ENCODE measurements at places on chromosomes 6 and 20.

- DNase-seq: no peak
Measured at GRCh38 chr6:129134535-129134934, 251.6 kb downstream of the LAMA2 start.

GRCh38 chr20:44943828-44944227 lies 16.4 kb downstream of the TOMM34 start:
- no peak for DNase-seq

GRCh38 chr6:65830151-65830550 lies 123.1 kb upstream of the EYS start:
- DNase-seq: no peak

DNA sequence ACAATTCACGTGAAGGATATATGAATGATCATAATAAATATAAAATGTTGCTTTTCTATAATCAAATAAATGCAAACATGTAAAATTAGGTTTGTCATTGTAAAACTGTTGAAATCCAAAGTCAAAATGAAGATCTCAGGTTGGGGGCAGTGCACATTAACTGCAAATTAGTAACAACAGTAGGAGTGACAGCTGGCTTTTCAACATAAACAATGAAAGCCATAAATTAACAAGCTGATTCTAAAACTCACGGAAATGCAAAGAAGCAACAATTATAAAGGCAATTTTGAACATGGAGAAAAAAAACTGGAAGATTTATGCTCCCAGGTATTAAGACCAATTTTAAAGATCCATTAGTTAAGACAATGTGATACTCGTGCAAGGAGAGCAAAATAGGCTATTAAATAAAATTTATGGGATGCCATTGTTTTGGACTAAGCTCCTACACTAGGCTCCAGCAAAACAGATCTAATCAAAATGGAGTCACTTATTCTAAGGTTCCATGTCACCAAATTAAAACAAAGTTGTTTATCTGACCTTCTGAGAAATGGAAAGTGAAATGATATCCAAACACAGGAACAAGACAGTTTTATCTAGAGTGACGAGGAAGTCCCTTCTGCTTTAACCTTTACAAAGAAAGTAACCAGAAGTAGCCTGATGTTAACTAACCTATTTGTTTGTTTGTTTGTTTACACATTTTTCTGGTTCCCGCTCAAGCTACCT lies 770.8 kb downstream of the EPHA7 start:
- DNase-seq: no peak

- no peak for DNase-seq
Measured at GRCh38 chr6:40844246-40844645, 194.8 kb downstream of the UNC5CL start.

DNA sequence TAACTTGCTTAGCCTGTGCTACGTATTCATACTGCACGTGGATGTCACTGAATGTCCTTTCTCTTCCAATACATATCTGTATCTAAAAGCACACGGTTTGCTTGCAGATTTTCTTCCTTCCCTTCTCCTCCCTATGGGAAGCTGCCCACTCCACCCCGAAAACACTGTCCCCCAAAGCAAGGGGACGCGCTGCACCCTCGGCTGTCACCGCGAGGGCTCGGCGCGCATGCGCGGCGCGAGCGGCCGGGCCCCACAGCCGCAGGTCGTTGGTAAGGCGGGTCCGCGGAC lies 659 bp downstream of the TMX4 start:
- peak; percentile 65 for DNase-seq

DNA sequence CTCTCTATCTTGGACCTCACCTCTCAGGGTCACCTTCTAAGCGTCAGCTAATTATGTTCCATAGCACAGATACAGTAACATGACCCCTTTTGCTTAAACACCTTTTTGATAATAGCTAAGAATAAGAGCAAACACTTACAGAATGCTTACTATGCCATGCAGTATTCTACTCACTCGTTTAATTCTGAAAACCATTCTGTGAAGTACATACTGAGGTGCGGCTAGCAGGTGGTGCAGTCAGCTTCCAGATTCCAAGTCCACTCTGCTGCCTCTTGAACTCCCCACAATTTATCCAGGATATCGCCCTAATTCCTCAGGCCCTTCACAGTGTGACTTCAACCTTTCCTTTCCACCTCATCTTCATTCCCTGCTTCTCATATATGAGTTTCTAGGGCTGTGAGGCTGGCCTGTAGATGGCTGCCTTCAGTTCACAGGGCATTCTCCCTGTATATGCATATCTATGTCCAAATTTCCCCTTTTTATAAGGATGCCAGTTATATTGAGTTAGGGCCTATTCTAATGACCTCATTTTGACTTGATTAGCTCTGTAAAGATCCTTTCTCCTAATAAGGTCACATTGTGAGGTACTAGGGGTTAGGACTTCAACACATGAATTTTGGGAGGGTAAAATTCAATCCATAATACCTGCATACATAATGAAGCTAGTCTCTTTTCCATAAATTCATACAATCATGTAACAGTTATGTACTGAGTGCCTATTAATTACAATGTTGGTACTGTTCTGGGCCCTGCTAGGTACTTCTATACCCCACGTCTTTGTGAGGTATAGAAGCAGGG lies 130.1 kb downstream of the PDSS2 start:
- DNase-seq: no peak

DNA sequence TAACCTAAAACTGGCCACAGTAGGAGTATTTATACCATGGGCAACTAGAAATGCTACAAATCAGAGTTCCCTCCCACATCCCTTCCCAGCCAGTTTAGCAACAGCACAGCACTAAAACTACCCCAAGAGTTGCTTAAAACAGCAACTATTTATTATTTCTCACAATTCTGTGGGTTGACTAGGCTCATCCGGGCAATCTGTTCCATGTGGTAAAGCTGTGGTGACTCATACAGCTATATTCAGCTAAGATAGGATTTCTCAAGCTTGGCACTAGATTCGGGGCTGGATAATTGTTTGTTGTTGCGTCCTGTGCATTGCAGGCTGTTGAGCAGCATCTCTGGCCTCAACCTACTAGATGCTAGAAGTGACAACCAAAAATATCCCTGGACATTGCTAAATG lies 8.6 kb upstream of the HECA start:
- DNase-seq: no peak

GRCh38 chr6:70753870-70754380 lies 86.2 kb downstream of the SMAP1 start:
- no peak for DNase-seq

DNA sequence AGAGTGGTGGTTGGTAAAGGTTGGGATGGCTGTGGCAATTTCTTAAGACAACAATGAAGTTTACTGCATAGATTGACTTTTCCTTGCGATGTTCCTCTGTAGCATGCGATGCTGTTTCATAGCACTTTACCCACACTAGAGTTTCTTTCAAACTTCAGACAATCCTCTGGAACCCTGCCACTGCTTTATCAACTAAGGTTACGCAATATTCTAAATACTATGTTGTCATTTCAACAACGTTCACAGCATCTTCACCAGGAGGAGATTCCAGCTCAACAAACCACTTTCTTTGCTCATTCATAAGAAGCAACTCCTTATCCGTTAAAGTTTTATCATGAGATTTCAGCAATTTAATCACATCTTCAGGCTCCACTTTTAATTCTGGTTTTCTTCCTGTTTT lies 161.2 kb upstream of the NRSN1 start:
- DNase-seq: no peak

DNA sequence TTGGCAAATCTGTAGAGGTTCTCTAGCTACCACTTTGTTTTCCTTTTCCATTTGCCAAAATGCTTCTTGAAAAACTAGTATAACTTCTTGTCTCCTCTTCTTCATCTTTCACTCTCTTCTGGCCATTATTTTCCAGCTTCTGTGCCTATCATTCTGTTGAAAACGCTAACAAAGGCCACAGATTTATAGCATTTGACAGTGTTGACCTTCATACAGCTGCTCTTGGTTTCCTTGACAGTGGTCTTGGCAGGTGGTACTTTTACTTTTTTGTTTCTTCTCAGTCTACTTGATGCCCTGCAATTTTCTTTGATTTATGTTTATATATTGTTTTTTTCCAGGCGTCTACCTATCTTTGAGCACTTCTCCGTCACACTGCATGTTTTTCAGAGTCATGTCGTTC lies 23.7 kb downstream of the TRMT11 start:
- no peak for DNase-seq

GRCh38 chr6:15250187-15251168 lies 4.6 kb downstream of the JARID2 start:
- DNase-seq: no peak

DNA sequence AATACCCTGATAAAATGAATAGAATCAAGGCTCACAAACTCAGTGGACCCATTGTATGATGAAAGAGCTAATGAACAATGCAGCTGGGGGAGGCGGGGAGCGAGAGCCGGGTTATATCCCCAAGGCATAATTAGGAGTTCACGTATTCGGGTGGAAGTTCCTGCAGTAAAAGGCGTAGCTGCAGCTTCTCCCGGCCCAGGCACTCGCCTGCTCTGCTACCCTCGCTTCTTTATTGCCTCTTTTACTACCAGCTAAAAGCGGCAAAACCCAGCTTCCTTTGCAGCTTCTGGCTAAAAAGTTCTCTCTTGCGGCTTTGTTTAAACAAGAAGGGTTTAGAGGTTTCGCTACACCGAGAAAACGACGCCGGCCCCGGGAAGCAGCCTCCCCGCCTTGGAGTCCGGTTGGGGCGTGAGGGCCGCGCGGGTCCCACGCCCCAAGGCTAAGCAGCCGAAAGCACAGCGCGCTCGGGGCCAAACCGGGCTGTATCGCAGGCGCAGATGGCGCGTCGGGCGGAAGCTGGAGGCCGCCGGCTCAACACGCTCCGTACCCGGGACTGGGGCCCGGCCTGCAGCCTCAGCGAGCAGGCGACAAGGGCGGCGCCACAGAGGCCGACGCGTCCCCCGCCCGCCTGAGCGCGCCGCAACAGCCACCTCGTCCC lies 1.6 kb downstream of the ZBTB2 start:
- peak; percentile 17 for DNase-seq

GRCh38 chr6:10205892-10206291 lies 209.0 kb downstream of the TFAP2A start:
- no peak for DNase-seq

DNA sequence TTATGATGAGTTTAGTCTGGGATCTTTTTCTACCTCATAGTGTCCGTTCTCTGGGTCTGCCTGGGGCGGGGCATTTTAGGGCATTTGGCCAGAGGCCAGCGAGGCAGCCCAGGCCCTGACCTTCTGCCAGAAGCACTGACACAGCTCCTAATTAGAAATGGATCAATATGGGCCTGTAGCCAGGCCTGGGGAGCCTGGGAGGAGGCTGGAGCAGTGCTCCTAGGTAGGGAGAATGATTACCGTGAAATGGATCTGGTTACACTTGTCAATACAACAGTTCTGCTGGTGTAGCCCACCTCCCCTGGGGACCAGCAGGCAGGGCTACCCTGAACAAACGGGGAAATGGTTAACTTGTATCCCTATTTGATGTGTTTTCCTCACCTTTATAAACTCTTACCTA lies 23.0 kb downstream of the RALY start:
- no peak for DNase-seq

DNA sequence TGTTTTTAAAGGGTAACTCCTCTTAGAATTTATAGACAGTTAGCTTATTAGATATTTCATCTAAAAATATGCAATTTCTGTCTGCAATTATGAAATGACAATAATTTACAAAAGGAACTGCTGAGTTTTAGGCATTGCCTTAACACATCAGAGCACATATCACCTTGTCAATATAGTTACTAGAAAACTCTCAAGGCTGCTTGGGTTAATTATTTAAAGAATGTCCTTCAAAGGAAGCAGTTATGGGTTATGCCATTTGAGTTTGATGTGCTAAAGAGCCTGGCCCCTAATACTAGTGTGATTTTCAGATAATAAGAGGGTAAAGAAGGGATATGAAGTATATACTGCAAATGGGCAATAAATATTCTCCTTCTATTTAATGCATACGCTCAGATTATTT lies 192.5 kb downstream of the EPHA7 start:
- no peak for DNase-seq

DNA sequence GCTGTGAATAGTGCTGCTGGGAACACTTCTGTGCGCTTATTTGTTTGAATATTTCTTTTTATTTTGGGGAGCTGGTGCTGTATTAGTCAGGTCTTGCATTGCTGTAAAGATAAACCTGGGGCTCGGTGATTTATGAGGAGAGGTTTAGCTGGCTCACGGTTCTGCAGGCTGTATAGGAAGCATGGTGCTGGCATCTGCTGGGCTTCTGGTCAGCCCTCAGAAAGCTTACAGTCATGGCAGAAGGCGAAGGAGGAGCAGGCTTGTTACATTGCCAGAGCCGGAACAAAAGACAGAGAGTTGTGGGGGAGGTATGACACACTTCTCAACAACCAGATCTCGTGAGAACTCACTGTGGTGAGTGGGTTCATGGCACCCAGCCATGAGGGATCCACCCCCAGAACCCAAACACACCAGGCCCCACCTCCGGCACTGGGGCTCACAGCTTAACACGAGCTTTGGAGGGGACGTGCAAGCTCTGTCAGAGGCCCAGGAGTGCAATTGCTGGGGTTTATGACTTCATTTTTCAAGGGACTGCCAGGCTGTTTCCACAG lies 68.8 kb upstream of the GATA5 start:
- DNase-seq: no peak

- no peak for DNase-seq
Measured at GRCh38 chr6:148389086-148389485, 46.4 kb downstream of the SASH1 start.

- DNase-seq: peak; percentile 64
Measured at GRCh38 chr20:409697-410559, 1.8 kb downstream of the RBCK1 start.

DNA sequence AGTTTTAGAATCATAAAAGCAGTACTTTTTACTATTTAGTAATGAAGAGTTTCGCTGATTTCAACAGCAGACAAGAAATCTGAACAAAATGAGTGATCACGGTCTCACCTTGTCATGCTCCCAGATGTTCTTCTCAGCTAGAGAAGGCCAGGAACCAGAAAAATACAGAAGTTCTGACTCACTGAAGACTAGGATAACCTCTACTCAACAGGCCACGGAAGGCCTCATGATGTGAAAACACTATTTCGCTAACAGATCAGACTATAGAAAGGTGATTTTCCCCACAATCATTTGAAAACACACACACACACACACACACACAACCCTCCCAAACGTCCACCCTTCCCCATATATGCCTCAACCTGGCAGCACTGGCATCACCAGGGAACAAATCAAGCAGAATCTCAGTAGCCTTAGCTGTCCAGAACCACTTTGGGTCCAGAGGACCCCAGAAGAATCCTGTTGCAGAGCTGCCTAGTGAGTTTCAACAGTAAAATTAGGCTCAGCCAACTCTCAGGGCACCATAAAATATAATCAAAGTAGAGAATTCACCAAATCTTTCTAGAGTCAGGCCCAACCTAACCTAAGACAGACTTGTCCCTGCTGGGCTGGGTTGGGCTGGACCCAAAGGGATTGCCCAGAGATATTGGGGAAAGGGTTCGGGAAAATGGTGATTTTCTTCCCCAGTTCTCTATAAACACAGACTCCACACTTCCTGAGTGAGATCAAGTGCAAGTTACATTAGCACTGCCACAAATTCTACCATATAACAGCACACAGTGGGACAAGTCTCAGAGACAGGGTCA lies 7.9 kb downstream of the EXOC2 start:
- DNase-seq: no peak
